ENCODE measurements at places on chromosomes 3 and 15. TPM values are rescaled to one million over a fixed set of nuclear protein-coding genes. Genes with fewer than 3 reads are reported as not detected.

- H3K4me1 ChIP-seq = peaks cover 17% of the 10 kb centered on the region
- H3K27me3 ChIP-seq = no peaks in the 10 kb centered on the region
- H3K27ac ChIP-seq = no peak overlapping the region
Measured at GRCh38 chr15:57772223-57772957, 65.9 kb downstream of the POLR2M start.

GRCh38 chr3:186614597-186615483 is 2.0 kb downstream of the AHSG start:
- peaks cover 36% of the 10 kb centered on the region for H3K27me3 ChIP-seq
- H3K4me3 ChIP-seq = peak overlapping the region; percentile 79
- peaks cover 17% of the 10 kb centered on the region for H3K4me1 ChIP-seq
- H3K27ac ChIP-seq = peak overlapping the region; percentile 42

DNA sequence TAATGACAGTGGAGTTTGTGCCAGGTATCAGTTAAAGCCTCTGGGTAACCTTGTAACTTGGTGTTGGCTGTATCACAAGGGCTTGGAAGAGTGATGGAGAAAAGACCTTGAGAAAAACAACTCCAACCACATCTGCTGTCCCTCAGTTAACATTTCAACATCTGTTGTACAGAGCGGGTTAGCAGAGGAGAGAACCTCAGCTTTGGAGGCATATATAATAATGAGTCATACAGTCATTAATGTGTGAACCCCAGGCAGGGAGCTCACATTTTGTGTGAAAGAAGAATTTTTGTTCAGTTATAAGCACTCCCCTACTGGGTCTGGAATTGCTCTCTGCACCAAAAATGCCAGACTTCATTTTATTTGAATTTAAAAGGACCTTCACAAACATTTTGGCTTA is 439.5 kb downstream of the PDCD6IP start:
- no peaks in the 10 kb centered on the region for H3K36me3 ChIP-seq
- no peak overlapping the region for H3K4me3 ChIP-seq
- no peaks in the 10 kb centered on the region for H3K4me1 ChIP-seq
- H3K27ac ChIP-seq = no peak overlapping the region
- DNase-seq = no peak
- H3K27me3 ChIP-seq = peaks cover 18% of the 10 kb centered on the region

GRCh38 chr3:151499168-151499567 is 38.3 kb upstream of the IGSF10 start:
- no peak overlapping the region for H3K27ac ChIP-seq
- no peak for DNase-seq

DNA sequence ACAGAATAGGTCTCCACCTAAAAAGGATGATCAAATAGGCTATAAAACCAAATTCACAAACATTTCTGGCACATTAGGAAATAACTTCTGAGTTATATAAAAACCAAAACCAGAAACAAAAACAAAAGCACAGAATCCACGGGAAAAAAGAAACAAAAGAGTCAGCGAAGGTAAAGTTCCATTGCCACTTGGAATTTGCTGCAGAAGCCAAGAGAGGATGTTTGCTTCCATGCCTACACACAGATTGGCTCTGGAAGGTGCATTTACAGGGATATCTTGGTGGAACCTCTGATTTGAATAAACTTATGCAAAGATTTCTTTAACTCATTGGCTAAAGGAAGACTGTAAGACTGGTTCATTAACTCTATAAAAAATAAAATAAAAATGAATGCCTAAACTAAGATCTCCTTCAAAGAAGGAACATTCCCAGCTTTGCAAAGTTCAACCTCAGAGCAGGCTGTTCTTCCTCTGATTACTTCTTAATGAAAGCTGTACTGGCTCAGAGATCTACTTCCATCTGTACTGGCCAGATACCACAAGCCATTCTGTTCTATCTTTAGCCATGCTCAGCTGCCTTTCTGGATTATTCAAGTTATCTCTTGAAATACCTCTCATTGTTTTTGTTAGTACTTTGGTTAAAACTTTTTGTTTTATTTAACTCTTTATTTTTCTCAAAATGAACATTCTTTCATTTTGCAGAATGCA is 537.5 kb upstream of the CCDC54 start:
- no peaks in the 10 kb centered on the region for H3K36me3 ChIP-seq
- no peaks in the 10 kb centered on the region for H3K27me3 ChIP-seq
- H3K4me3 ChIP-seq = no peak overlapping the region
- no peak for DNase-seq

DNA sequence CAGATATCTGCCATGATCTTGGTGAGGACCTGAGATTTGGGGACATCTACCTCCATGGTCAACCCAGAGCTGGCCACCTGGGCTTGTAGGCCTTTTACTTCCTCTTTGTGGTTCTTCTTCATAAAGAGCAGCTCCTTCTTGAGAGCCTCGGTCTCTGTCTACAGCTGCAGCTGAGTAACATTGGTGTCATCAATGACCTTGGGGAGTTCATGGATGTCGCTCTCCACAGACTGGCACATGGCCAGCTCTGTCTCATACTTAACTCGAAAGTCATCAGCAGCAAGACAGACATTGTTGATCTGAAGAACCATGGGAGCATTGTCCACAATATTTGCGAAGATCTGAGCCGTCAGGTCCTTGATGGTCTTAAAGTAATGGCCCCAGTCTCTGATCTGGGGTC is 15.7 kb upstream of the RASA2 start:
- H3K4me1 ChIP-seq = peaks cover 12% of the 10 kb centered on the region
- no peaks in the 10 kb centered on the region for H3K36me3 ChIP-seq
- DNase-seq = no peak

The SLC24A5 gene
- not detected for total RNA-seq

The AQR gene
- total RNA-seq = 40.4 TPM

The BCL6 gene
- total RNA-seq = 29.7 TPM

The HIGD2B gene
- not detected for total RNA-seq
